ENCODE measurements at places on chromosomes 12 and 14.

DNA sequence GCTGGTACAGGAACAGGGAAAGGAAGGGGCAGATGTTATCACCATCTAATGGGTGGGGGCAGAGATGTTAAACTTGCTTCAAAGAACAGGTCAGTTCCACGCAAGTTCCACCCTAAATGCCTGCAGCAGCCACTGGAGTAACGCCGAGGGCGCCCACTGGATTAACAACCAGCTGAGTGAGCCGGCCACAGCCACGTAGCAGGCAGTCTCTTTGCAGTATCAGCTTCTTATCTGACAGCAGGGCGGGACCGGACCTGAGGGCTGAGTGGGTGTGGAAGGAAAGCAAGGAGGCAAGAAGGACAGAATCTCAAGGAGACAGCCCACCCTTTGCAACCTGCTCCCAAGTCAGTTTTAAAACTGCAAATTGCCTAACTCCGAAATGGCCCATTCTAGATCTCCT lies 38.4 kb upstream of the FOXN3 start:
- DNase-seq, result no peak

- DNase-seq, result no peak
Observed at GRCh38 chr14:23093526-23093925, 1.4 kb downstream of the ACIN1 start.

GRCh38 chr12:86721713-86722397 lies 465.7 kb upstream of the MGAT4C start:
- no peak for DNase-seq

- no peak for DNase-seq
Observed at GRCh38 chr14:94196057-94196456, 21.9 kb downstream of the PPP4R4 start.

- DNase-seq, result no peak
Observed at GRCh38 chr12:115864396-115864795, 413.1 kb downstream of the MED13L start.

DNA sequence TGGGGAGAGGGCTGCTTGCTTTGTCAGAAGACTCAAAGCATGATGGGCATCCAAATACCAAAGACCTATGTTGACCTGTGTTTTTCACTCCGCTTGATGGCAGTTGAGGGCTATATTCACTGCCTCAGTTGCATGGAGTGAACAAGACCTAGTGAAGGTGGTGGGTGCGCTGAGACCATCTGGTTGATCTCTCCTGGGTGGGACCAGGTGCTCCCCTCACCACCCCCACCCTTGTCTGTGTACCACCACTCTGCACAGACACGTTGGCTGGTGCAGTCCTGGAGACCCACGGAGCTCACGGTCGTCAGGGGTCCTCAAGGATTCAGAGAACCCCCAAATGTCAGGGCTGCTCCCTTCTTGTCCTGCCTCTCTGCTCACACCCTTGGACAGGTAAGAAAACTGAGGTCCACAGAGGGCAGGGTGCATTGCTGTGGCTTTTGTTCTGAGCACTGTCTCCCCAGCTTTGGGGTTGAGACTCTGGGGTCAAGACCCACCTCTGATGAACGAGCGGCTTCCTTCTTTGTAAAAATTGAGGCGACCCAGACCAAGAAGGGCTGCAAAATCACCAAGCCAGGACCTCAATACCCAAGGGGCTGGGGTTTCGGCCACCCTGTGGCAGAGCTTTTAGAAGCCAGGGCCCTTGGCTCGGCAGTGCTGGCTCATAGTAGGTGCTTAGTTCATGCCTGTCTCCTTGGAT lies 166.3 kb upstream of the RTL1 start:
- no peak for DNase-seq
